Activated T-helper 9 cell treated with anti-CD3 and anti-CD28 coated beads, Interleukin-2, amount 50 U/mL, for 16 hours (primary cell): ENCODE measurements at places on chromosomes 12 and 14.

GRCh38 chr14:101022121-101022520, 118.6 kb upstream of the RTL1 start:
- DNase-seq, result no peak

GRCh38 chr14:89678768-89679167, 261.7 kb upstream of the FOXN3 start:
- DNase-seq, result no peak

- no peak for DNase-seq
Measured at GRCh38 chr14:32720927-32721326, 217.8 kb upstream of the NPAS3 start.

- DNase-seq, result no peak
Measured at GRCh38 chr12:24198936-24199671, 249.6 kb upstream of the SOX5 start.

DNA sequence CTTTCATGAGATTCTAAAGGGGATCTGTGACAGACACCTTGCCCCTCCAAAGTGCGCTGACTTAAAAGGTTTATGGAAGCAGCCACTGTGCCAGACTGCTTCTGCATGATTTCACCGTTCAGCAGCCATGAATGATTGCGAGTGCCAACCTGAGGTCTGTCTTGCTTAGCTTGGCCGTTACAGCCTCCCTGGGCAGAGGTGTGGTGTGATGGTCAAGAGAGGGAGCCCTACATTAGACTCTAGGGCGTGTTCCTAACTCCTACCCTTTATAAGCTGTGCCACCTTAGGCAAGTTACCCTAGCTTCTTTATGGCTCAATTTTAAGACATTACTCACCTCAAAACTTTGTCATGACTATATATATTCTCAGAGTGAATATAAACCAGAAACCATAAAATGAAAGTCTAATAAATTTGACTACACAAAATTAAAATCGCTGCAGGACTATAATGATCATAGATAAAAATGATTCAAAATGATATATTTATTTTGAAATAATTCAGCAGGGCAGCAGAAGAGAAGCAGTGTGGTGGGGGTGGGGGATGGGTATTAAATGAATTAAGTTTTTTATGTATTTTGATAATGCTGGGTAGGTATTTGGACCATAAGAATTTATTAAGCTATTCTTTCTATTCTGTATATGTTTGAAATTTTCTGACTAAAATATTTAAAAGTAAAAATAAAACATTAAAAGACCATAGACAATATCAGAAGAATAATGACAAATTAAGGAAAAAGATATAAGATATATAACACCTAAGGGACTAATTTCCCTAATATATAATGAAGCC, 47.7 kb upstream of the MBIP start:
- no peak for DNase-seq
